ENCODE measurements at places on chromosomes 12 and 14.
A peak's percentile ranks its signal among the peaks of the same experiment; 100 is the strongest.

DNA sequence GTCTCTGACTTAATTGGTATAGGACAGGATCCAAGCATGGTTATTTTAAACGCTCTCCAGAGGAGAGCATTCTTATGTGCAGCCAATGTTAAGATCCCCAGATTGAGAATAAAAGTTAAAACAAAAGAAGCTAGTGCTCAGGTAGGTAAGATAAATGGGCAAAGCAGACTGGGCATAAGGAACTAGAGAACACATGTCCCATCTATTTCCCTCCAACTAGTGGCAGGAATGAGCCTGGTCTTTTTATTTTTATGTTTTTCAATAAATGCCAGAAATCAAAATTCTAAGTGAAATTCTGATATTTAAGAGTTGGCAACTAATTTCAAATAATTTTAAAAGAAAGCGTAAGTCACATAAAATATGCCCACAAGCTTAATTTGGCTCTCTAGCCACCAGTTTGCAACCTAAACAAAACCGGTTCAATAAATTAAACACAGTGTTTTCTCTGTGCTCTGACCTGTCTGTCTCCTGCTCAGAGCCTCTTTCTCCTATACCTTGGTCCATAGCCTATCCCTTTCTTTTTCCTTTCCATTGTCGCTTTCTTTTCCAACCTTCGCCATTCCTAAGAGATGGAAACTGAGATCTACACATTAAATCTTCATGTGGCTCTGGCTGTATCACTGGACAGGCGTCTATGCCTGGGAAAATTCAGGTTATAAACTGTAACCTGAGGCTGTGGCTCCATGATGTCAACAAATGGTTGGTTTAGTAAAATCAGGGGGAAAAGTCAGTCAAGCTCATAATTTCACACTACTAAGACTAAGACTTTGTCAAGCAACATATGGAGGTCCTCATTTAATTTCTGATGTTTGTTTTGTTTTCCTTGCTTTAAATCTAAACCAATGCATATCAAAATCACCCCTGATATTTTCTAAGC lies 5.5 kb downstream of the SLC38A1 start:
- no peak for DNase-seq

GRCh38 chr14:68198713-68199495 lies 379.3 kb downstream of the RAD51B start:
- DNase-seq, result no peak

DNA sequence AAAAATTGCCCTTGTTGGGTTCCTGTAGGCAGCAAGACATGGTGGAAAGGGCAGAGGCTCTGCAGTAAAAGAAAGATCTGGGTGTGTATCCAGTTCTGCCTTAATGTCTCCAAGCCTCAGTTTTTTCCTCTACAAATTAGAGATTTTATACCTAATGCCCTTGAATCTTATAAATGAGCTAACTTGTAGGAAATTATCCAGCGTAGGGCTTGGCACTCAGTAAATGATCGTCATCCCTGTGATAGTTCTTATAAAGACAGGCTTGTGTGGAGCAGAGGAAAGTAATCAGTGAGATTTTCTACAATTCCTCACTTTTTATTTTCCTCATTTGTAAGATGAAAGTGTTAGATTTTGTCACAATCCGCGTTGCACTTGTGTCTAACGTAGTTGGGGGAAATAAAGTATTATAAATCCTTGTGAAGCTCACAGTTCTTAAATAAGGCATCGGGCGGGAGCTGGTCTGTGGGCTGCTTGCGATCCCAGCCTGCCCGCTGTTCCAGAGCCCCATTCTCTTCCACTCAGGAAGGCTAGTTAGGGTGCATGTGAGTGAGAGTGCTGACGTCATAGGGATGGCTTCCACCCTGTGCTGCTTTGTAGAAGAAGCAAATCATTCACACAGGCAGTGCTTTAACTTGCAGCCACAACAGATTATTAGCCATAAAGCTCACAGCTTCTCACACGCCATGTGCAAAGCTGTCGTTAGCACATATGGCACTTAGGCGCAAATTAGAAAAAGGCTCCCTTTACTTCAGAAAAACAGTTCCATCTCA lies 87.6 kb downstream of the EML1 start:
- no peak for DNase-seq

GRCh38 chr12:85299053-85299452 lies 19.0 kb downstream of the ALX1 start:
- DNase-seq, result no peak

DNA sequence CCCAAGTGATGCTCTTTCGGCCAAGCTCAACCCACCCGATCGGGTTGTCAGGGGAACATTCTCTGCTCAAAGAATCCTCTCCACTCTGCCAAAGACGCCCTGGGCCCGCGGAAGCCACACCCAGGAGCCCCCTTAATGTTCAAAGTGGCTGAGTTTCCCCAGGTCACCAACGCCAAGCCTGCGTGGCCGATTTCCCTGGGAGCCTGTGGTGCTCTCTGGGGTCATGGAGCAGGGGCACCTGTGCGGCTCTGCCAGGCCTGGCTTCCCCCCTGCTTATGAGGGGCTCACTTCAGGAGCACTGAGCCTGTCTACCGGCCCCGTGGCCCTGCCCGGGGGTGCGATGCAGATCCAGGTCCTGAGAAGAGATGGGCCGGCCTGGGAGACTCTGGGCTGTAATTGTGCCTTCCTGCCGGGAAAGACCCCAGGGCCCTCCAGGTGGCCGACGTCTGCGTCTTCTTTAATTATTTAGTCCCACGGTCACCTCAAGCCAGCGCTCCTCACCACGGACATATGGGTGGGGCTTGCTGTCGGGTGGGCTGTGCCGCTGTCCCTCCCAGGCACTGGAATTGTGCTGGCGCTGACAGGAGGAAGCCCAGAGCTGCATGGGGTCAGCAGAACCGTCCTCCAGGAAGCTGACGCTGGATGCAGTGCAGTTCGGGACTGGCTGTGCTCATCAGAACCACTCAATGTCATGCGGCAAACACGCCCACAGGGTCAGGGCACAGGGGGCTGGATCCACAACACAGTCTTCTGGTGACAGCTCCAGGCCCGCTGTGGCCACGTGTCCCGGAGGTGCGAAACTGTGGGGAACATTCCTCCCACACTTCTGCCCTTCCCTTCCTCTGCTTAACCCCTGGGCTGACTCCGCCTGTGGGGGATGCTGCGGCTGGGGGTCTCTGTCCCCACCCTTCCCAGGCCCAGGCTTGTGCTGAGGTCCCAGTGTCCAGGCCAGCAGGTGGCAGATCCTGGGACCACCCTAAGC lies 267.6 kb upstream of the SFSWAP start:
- no peak for DNase-seq

GRCh38 chr12:115194857-115195256 lies 510.9 kb upstream of the TBX3 start:
- no peak for DNase-seq

- no peak for DNase-seq
Measured at GRCh38 chr14:21436567-21437062, 19.3 kb downstream of the CHD8 start.

DNA sequence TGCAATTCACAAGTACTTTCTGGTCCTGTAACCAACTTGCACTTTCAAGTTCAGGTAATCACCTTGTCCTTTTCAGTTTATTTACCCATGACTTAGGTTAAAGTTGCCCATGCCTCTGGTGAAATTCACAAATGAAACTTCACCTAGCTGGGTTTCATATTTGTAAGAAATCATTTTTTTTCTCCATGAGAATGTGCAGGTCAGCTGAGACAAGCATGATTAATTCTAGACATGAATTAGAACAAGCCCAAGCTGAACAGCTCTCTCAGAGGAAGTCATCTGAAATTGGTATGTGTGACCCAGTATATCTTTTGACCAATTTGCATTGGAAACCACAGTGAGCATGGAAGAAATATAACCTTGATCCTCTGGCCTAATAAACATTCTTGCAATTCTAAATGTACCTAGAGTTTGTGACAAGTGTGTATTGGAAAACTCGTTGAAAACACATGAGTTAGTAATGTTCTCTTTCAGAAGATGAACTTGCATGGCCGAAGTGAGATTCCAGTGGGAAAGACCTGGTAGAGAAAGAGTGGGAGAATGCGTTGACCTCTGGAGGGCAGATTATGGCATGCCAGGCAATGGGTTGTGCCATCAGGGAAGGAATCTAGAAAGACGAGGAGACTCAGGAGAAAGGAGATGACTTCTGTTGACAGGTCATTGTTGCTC lies 486.5 kb downstream of the ZFP36L1 start:
- DNase-seq, result no peak

DNA sequence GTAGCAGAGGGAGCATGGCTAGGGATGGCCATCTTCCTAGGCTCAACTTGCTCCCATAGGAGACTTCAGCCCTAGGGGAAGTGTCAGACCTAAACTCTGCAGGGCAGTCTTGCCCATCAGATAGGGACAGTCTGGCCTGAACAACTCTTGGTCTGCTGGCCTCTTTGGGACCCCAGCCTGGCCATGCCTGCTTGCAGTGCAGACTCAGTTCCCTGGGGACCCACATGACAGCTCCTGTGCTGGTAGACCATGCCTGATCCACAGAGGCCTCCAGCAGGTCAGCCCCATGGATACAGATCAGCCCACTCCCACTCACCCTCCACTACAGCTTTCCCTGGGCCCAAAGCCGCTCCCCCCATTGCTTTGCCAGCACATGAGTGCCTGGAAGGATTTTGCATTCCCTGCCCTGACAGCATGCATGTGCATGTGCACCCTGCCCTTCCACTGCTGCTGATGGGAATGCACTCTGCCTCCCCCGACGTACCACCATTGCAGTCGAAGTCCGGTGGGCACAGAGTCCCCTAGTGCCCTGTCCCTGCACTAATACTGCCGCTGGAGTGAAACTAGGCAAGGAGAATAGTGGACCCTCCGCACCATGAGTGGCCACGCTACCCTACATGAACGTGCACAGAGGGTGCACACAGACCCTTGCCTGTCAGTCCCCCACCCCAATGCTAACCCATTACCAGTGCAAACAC lies 841.4 kb downstream of the FSCB start:
- DNase-seq, result no peak

DNA sequence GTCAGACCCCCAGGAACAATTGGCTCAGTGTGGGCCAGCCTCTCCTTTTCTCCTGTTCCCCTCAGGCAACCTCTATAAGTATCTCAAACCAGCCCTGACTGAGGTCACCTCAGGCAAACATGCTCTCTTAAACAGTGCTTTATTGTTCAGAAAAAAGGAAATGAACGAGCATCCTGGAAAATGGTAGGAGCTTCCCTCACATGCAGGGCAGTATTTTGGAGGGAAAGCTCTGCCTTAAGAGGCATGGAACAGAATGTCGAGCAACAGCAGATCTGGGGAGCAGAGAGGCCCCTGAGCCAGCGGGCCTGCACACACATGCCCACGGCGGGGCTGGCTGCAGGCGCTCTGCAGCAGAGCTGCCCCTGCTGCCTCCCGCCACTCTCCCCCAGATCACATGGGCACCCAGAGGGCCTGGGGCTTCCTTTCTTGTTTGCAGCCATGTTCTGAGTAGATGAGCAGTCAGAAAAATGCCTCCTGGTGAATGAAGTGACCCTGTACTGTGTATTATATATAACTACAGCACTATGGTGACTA lies 42.0 kb downstream of the MOK start:
- DNase-seq, result peak; percentile 29

DNA sequence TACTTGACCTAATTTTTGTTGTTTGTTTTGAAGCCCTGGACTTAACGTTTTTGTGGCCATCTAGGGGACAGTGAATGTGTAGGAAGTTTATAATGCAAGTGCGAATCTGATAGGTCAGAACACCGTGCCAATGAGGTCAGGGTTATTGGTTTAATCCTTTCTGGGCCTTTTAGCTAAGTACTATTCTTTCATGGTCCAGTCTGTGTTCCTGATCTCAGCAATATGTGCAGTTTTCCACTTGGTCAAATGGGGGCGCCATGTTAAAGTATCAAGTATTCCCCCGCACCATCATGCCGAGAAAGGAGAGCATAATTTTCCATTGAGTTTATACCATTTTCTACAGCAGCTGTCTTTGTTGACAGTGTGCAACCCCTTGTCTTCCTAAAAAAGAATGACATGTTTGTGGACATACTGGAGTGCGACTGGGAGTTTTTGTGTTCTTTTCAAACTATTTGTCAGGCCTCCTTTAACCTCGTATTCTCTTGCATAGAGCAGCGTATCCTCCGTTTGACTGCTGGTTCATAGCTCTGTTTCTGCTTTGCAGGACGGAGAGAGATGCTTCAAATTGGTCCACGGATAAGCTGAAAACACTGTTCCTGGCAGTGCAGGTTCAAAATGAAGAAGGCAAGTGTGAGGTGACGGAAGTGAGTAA lies 1.3 kb downstream of the AHSA1 start:
- DNase-seq, result peak; percentile 65

- no peak for DNase-seq
Measured at GRCh38 chr12:3201339-3202051, 124.3 kb downstream of the TSPAN9 start.

GRCh38 chr12:93370947-93371346 lies 6.8 kb upstream of the NUDT4 start:
- DNase-seq, result no peak

DNA sequence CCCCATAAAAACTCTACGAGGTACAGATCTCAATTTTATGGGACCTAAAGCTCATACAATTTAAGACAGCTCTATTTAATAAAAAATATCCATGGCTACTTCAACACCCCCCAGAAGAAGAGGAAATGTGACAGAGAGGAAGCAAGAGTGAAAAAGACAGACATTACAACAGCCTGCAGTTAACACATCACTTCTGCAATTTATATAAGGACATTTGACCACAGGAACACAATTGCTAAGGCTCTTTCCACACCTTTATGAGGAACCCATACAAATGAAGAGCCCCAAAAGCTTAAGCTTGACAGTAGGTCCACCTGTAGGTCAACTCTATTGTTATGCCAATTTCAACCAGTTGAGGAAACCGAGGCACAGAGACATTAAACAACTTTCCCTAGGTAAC lies 5.6 kb downstream of the OR10P1 start:
- no peak for DNase-seq

DNA sequence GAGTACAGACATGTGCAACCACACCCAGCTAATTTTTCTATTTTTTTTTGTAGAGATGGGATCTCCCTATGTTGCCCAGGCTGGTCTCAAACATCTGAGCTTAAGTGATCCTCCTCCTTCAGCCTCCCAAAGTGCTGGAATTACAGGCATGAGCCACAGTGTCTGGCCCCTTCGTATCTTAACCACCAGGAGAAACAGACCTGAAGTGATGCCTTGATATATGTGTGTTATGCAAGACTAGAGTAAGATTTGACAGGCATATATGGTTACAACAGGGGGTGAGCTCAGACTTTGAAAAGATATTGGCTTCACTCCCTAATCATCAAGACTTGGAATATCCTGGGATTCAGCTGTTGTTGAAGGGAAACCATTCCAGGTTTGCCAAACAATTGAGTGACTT lies 10.7 kb upstream of the GALNT6 start:
- no peak for DNase-seq

- no peak for DNase-seq
Measured at GRCh38 chr14:95041477-95042020, 115.8 kb downstream of the DICER1 start.

GRCh38 chr14:68819260-68819691 lies 26.4 kb upstream of the ZFP36L1 start:
- peak; percentile 90 for DNase-seq

GRCh38 chr12:118271770-118272417 lies 100.8 kb downstream of the TAOK3 start:
- DNase-seq, result no peak

- no peak for DNase-seq
Measured at GRCh38 chr14:36052681-36053080, 123.8 kb downstream of the PTCSC3 start.

DNA sequence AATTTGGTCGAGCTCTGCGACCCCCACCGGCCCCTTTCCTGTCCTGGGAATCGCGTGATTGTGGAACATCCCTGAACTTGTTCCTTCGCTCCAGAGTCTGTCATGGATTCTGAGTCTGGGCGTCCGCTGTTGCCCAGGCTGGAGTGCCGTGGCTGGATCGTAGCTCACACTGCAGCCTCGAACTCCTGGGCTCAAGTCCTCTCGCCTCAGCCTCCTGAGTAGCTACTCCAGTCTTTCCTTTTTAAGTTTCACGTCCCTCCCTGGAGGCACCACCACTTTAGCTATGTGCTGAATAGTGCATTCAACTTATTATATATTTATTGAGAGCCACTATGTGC lies 698 bp downstream of the ACOT6 start:
- no peak for DNase-seq
